CD4-positive, alpha-beta memory T cell (primary cell): ENCODE measurements at places on chromosomes 1 and 21.

GRCh38 chr1:44810101-44810761 is 1.9 kb downstream of the BTBD19 start:
- DNase-seq = peak; percentile 67

- DNase-seq = no peak
Observed at GRCh38 chr1:29855561-29856160, 619.3 kb downstream of the PTPRU start.

DNA sequence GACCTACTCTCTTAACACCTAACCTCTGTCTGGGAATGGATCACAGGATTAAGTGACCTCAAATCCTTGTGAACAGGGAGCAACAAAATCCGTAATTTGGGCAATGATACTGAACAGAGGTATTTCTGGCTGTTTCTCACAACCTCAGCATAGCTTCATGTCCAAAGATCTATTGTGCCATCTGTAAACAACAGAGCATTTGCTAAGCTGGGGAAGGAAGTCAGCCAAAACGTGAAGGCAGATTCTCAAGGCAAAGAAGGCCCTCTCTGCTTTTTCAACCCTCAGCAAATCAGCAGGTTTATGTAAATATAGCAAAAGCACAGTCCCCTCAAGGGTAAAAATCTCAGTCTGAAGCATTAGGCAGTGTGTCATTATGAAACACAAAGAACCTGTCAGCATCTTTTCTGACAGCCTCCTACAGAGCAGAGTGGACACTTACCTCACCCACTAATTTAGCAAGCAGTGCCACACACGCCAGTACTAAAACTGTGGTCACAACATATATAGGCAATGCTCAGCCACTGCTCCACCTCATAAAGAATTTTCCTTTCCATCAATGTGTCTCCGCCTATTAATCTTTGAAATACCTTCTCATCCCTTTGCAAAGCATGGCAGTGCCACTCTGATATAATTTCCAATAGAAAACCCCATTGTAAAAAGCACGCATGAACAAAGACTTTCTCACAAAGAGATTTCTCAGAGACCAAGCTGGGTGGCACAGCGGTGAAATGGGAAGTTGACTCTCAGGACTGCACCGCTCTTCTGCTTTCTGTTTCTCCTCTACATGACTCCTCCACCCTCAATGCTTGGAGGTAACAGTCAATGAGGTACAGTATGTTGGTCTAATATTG is 188.0 kb downstream of the RERE start:
- no peak for DNase-seq

DNA sequence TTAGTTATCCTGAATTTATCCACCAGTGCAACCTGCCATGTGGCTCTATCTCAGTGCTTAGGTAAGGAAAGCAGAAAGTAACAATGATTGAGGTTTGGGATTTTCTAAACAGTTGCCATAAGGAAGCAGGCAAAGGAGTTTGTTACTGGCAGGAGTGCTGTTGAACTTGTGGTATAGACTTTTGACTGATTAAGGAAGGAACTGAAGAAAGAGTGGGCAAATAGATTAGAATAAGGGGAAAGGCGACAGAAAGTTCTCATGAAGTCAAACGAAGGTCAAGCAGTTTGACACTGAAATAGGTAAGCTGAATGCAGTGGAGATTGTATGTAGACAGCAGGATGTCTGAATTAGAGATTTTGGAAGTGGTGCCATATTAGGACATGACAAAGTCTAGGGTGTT is 24.2 kb upstream of the CR2 start:
- no peak for DNase-seq

DNA sequence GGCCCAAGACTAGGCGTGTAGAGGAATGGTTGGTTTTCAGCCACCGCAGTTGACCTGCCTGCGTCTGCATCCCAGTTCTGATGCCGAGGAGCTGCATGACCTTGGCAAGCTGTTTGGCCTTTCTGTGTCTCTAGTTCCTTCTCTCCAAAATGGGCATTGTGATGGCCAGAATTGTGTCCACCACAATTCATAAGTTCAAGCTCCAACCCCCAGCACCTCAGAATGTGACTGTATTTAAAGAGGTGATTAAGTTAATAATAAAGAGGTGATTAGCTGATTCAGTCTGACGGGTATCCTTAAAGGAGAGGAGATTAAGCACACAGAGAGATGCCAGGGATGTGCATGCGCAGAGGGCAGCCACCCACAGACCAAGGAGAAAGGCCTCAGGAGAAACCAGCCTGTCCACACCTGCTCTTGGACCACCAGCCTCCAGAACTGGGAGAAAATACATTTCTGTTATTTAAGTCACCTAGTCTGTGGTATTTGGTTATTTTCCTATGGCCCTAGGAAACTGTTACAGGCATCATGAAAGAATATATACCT is 28.5 kb downstream of the MAB21L3 start:
- DNase-seq = no peak

DNA sequence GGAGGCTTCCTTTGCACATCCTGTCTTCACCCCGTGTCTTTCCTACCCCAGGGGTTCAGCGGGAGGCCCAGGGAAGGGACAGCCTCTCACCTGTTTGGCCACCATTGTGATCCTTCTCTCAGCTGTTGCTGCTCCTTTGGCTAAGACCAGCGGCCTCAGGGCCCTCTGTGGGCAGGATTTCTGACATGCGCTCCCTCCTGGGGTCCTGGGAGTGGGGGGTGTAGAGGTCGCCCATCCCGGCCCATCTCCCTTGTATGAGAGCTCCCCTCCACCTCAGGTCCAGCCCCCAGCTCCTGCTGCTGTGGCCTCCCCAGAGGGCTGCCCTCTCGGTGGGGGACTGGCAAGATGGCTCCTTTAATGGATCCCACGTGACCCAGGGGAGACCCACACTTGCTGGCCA is 120.5 kb downstream of the PRDM2 start:
- DNase-seq = no peak

DNA sequence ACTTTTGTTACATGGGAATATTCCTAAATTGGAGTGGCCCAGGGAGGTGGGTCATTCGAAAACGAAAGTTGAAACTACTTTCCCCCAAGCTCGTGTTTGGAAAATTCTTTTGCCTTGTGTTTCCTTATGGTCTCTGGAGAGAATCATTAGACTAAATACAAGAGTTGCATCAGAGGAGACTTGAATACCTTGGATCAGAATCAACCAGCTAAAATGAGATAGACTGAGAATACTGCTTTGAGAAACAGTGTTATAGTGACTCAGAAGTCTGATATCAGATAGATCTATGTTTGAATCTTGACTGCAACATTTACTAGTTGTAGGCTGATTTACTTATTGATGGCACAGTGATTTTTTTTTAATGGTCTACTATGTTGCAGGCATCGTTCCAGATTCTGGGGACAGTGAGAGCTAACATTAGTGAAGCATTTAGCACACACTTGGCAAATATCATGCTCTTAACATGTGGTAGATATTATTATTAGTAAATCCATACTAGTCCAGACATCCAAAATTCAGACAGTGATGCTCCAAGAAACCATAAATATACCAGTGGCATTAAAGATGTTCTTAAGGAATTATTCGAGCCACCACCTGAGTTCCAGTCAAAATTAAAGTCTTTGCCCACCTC is 12.9 kb upstream of the ACTN2 start:
- DNase-seq = no peak

GRCh38 chr1:154413177-154413783 is 8.1 kb downstream of the IL6R start:
- no peak for DNase-seq

- DNase-seq = no peak
Observed at GRCh38 chr1:56453417-56454078, 125.8 kb downstream of the PLPP3 start.

DNA sequence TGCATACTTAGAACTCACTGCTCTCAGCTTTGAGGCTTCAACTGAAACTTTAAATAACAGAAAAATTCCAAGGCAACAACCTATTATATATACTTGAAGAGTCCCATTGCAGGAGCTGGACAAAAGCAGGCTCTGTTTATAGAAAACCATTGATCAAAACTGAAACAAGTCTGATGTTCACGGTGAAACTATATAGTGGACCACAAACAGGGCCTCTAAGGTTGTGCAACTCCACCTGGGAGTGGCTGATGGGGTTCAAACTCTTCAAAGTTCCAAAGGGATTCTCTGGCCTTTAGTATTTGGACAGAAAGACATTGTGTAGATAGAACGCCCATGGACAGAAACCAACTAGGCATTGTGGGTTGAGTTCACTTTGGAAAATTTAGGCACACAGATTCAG is 140.3 kb downstream of the ZC3H11B start:
- DNase-seq = no peak

- DNase-seq = no peak
Observed at GRCh38 chr1:93743465-93743864, 61.8 kb upstream of the BCAR3 start.

GRCh38 chr1:101242324-101243050 is 5.7 kb downstream of the S1PR1 start:
- no peak for DNase-seq

- no peak for DNase-seq
Observed at GRCh38 chr1:11070876-11071275, 11.1 kb upstream of the SRM start.

DNA sequence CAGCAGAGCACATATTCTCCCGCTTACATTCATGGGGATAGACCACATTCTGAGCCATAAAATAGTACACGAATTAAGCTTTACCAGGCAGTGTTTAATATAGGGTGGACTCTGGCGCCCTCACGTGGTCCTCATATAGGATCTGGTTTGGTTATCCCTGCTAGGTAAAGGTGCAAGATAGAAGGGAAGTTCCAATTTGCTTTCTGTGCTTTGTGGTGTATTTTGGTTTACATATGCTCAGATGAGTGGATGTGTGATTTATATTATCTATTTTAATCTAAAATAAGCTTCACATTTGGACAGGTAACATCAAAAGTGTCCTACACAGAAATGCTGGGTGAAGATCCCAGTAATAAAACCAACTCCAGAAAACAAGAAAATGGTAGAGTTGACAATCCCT is 3.6 kb downstream of the CR1 start:
- peak; percentile 65 for DNase-seq

DNA sequence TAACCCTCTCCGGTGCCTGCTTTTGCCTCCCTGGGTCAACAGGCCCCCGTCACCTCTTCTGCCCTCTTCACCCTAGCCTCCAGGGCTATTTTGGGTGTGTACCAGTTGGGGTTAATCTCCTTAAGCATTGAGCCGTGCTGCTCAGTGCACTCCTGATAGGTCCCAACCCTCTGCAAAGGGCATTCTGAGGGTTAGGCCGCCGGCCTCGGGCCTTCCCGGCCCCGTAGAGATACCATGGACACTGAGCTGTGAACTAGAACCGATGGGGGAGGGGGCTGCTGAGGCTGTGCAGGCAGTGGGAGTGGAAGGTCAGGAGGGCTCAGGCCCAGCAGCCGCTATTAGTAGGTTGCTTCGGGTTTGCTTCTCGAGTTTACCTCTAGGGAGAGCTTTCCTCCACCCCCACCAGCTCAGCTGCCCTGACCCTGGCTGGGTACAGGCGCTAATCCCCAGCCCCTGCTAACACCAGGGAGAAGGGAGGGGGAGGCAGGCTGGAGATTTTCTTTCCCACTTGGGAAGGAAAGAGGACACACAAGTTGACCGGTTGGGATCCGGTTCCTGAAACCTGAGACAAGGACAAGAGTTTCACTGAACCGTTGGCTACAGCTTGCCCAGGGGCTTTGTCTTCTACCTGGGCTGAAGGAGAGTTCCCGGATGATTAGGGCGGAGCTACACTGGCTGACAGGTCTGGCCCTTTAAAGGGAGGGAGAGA is 4.8 kb downstream of the LMOD1 start:
- DNase-seq = no peak

GRCh38 chr21:38965241-38965640 is 159.5 kb downstream of the ETS2 start:
- no peak for DNase-seq
